ENCODE measurements at places on chromosomes 2 and 18. TPM values are rescaled to one million over a fixed set of nuclear protein-coding genes. Genes with fewer than 3 reads are reported as not detected.

Gene CFAP65
- 0.22 TPM for total RNA-seq

Gene UGT1A6
- total RNA-seq: not detected

DNA sequence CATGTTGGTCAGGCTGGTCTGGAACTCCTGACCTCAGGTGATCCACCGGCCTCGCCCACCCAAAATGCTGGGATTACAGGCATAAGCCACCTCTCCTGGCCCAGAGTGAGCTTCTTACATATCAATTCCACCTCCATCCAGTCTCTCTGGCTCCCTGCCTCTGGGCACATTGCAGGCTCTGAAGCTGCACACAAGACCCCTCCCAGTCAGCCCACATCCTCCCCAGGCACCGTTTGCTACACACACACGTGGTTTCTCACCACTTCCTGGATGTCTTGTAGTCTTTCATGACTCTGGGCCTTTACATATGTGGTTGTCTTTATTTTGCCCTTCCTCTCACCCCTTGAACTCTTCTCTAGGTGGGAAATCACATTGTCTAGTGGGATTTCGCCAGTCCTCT is 64.0 kb upstream of the CABLES1 start:
- DNase-seq: no peak

DNA sequence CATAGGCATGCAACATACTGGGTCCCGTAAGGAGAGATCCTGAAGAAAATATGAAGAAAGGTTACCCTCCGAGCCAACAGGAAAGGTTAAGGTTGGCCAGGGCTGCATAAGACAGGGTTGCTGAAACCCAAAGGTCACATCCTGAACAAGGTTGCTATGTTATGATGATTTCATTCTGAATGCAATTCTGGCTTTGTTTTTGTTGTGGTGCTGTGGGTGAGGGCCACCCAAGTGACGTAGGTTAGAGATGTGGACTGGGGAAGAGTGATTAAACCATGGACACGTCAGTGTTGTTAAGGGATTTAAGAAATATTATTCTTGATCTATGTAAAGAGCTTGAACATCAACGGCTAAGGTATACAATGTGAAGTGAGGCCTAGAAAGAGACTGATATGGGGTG is 60.0 kb downstream of the ZEB2 start:
- DNase-seq: no peak

- DNase-seq: no peak
Measured at GRCh38 chr2:32064021-32064601, 755 bp downstream of the SPAST start.

DNA sequence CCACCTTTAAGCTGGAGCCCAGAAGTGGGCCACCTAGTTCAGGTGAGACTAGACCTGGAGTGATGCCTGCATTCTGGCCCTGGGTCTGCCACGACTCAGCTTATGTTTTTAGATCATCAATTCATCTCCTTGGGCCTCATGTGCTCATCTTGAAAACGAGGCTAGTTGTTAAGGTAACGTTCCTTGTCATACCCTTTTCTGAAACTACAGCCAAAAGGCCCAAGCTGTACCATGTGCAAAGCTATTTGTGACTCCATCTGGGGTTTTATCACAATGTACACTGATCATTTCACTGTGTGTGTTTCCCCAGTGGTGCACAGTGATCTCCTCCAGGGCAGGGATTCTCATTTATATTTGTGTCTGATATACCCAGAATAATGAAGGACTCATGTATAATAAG is 138.4 kb upstream of the COPS8 start:
- DNase-seq: no peak

GRCh38 chr2:137966043-137966442 is 1.8 kb downstream of the HNMT start:
- DNase-seq: no peak
